ENCODE measurements at places on chromosomes 6 and 20.

DNA sequence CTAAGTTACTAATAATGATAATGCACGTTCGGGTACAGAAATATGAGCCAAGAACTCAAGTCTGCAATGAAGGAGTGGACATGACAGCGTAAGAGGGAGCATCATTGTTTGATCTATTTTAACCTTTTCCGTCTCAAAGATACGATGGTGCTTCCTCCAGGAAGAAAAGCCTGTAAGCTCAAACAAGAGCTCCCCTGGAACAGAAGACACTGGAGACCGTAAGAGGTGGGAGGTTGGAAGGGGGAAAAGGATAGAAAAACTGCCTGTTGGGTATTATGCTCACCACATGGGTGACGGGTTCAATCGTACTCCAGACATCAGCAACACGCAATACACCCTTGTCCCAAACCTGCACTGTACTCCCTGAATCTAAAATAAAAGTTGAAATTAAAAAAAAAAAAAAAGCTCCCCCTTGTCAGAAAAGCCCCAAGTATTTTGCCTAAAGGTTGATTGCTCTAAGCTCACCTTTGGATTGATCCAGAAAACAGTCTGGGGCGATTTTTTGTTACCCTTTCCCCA lies 180.5 kb downstream of the TRIM27 start:
- no peak for DNase-seq

DNA sequence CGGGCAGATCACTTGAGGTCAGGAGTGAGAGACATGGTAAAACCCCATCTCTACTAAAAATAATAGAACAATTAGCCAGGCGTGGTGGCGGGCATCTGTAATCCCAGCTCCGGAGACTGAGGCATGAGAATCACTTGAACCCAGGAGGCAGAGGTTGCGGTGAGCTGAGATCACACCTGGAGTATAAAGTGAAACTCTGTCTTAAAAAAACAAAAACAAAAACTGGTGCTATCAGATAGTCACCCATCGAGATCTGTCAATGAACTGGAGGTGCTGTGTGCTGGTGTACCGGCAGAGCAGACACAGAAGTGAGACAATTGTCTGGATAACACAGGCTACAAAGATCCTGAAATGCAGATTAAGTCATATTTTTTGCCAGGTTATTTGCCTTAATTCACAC lies 24.7 kb downstream of the CTCFL start:
- no peak for DNase-seq

DNA sequence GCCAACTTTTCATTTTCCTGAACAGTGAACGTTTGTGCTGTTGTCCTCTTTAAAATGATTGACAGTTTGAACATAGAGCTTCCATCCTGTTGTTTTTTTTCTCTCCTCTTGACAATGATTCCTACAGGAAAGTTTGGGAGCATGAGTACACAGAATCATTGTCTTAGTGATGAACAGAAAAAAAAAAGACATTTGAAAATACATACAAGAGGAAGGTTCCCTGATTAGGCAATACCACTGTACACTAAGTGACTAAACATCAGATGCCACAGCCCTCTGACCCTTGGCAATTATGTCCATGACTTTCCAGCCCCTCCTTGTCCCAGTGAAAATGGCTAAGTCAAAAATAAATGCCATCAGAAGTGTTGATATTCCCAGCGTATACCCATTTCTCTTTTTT lies 71.5 kb downstream of the RTN4IP1 start:
- DNase-seq = no peak

DNA sequence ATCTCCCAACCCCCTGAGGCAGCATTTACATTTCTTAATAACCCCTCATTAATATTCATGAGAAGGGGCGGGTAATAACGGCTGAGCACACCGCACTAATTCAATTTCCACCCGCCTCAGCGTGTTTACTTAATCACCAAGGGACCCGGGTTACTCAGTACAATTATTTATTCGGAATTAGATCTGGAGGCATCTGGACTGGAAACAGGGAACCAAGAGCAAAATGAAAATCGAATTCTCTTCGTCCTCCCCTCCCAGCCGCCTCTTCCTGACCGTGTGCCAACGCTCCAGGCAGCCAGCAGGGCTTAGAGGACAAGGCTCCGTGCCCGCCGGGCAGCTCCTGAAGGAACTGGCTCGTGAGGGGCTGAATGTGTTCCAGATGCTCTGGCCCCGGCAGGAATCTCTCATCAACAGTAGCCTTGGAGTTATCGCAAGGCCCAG lies 23.5 kb upstream of the CTNNBL1 start:
- no peak for DNase-seq

GRCh38 chr20:40999841-41000240 lies 28.8 kb upstream of the TOP1 start:
- DNase-seq = no peak

DNA sequence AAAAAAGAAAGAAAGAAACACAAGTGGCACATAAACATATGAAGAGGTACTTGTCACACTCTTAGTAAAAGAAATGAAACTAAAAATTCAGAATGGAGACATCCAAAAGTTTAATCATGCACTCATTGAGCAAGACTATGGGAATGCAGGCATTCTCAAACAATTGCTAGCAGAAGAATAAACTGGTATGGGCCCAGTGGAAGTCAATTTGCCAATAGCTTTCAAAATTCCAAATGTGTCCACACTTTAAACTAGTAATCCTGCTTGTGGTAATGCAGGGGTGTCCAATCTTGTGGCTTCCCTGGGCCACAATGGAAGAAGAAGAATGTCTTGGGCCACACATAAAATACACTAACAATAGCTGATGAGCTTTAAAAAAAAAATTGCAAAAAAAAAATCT lies 97.4 kb downstream of the EPB41L2 start:
- DNase-seq = no peak

DNA sequence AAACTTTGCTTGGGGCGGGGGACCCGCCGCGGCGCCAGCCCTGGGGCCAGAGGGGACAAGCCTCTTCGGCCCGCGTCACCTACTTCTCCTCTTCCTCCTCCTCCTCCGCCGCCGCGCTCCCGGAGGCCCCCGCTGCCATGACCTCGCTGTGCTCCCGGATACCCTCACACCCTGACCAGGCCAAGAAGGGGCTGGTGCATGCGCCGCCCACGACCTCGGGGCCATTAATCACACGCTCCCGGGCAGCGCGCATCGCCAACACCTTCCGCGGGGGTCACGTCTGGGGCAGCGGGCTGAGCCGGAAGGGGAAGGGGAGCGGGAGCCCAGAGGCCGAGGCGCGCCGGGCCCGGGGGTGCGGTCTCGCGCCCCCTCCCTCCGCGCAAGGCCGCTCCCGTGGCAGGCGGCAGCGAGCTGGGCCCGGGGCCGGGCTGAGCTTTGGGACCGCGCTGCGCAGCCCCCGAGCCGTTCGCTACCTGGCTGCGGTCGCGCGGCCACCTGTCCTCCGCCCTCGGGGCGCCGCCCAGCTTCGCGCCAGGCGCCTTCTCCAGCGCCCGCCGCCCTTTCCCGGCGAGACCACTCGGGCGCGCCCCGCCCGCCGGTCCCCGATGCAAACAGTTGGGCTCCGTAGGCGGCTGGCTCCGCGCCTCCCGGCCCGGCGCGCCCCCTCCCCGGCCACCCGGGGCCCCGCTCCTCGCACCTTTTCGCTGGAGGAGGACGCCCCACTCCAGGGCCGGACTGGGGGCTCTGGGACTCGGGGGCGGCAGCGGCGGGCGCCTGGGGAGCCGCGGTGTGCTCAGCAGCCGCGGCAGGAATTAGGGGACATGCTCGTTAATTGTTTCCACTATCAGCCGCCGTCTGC lies 575 bp upstream of the CNR1 start:
- no peak for DNase-seq

- no peak for DNase-seq
Measured at GRCh38 chr6:93423542-93423941, 4.2 kb upstream of the EPHA7 start.

- no peak for DNase-seq
Measured at GRCh38 chr6:117906958-117907600, at the start of gene SLC35F1. SLC35F1 (plus strand) TSS chr6:117907264.

DNA sequence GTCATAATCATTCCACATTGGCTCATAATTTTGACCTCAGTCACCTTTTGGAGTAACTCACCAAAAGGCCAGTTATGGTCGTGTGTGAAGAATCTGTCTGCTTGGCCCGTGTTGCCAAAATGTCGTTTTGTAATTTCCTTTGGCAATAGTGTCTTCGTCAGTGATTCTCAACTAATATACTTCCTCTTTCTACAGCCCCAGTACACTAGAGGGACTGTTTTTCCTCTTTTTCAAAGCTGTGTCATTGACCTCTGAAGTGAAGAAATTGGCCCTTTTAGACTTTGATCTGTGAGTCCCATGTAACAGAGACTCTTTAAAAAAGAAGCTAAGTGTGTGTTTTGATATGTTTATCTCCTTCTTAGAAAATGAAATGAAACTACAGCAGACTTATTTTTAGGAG lies 5.2 kb downstream of the FOXO3 start:
- no peak for DNase-seq

GRCh38 chr6:148398244-148398643 lies 55.6 kb downstream of the SASH1 start:
- DNase-seq = no peak

- no peak for DNase-seq
Measured at GRCh38 chr6:10269814-10270472, 144.9 kb downstream of the TFAP2A start.

DNA sequence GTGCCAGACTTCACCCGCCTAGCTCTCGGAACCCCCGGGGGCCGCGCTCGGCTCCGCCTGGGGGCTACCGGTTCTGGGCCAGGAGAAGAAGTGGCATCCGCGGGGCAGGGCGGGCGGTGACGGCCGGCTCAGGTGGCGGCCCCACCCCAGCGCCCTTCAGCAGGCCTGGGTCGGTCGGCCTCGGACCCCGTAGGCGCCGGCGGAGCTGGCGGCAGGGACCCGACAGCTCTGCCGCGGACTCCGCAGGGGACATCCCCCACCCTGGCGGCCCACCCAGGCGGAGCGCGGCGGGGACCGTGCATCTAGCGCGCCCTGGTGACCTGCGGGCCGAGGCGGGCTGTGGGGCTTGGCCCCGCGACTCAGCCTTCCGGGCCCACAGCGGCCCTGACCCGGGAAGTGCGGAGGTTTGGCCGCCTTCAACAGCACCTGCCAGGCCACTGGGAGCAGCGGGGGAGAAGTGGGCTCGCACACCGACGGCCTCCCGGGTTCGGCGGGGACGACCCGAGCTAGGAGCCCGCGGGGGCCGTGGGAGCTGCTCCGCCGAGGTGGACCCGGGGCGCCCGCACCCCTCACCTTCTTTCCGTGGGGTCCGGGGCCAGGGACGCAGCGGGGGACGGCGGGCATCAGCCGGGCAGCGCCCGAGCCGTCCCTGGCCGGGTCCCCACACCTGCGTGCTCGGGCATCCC lies 87.1 kb downstream of the TMEM242 start:
- DNase-seq = no peak

DNA sequence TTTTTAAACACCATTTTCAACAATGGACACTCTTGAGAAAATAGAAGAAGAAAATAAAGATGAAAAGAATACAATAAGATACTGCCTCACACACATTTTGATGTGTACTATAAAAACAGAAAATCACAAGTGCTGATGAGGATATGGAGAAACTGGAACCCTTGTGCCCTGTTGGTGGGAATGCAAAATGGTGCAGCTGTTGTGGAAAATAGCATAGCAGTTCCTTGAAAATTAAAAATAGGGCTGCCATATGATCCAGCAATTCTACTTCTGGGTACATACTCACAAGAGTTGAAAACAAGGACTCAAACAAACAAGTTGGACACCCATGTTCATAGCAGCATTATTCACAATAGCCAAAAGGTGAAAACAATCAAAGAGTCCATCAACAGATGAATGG lies 173.0 kb downstream of the KIF16B start:
- DNase-seq = no peak

- no peak for DNase-seq
Measured at GRCh38 chr6:99606656-99607415, at the start of gene PRDM13. PRDM13 (plus strand) TSS chr6:99606833; CDS start chr6:99607035, 202 bp downstream.

DNA sequence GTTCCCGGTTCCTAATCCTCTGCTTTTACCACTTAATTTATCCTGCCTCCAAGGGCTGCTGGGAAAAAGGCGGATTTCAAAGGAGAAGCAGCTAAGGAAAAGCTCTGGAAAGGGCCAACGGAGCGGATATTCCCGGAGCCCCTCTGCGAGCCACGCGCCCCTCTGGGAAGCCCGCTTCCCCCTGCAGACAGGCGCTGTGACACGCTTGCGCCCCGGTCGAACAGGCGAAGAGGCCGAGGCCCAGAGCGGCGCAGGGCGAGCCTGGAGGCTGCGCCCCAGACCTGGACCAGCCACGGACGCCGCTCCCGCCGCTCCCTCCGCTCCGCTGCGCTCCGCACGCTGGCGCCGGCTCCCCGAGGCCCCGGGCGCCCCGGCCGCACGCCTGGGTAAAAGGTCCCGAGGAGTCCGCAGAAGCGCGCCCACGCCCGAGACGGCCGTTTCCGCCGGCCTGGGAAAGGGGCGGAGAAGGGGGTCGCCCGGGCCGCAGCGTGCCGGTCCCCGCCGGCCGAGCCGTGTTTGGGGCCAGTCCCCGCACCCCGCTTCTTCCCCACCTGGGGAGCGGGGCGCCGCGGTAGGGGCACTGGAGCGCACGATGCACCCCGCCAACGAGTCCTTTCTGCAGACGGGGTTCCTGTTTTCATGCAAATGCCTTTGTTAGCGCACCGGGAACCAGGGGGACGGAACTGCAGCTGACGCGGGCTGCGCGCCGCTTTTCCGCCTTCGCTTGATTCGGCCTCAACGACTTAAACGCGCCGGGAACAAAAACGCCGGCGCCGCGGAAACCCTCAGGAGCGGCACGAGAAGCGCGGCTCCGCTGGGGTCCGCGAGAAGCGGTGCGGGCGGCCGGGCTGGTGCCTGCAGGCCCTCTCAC lies 91.9 kb upstream of the SIRPA start:
- DNase-seq = no peak

DNA sequence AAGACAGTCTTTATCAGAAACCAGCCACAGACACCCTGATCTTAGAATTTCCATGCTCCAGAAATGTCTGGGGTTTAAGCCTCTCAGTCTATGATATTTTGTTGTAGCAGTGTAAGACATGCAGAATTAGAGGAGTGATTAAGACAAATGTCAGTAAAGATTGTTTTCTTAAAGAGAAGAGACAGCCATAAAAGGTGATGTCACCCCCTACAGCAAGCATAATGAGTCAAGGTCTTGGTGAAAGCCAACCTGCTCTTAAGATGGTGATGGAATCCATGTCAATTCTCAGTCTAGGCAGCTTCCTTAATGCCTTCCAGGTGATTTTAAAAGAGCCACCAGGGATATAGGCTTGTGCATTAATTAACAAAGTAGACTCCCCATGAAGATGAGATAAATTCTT lies 849.9 kb upstream of the EPHA7 start:
- no peak for DNase-seq

- DNase-seq = no peak
Measured at GRCh38 chr6:137978252-137978896, 111.3 kb downstream of the TNFAIP3 start.

GRCh38 chr6:86407128-86407527 lies 530.2 kb upstream of the HTR1E start:
- no peak for DNase-seq

DNA sequence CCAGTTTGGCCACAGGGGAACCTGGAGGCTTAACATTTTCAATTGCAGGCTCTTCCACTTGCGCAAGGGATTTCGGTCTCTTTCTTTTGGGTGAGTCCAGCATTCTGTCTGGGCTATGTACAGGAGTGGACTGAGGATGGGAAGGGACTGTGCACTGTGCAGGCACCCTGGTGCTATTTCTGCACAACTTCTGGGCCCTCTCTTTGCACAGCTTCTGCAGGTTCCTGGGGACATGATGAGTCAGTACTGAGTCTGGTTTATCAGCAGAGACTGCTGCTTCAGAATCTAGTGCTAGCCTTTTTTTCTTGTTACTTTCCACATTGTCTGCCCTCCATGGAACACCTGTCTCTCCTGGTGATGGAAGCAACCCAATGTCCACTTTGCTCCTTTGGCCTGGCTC lies 78.5 kb upstream of the ASF1A start:
- no peak for DNase-seq

GRCh38 chr6:15956205-15957106 lies 172.4 kb upstream of the MYLIP start:
- DNase-seq = no peak
